NCI-H1930 (cell line): ENCODE measurements at places on chromosomes 5 and 9.

DNA sequence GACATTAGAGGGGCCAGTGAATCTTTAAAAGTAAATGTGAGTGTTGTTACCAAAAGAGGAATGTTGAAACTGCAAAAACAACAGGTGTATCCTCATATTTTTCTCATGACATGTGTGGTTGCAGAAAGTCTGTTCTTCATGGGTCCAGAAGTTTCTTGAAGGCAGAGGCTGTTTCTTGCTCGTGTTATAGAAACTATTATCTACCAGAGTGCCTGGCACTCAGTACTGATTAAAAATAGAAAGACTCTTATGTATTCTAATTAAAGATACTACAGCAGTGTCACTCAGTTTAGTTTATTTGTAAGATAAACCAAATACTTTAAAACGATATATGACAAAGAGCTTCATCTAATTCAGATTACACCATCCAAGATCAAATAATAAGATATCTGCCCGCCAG lies 1864.2 kb upstream of the WWC1 start:
- no peak for DNase-seq

GRCh38 chr5:27788184-27788583 lies 749.8 kb upstream of the CDH9 start:
- no peak for DNase-seq

DNA sequence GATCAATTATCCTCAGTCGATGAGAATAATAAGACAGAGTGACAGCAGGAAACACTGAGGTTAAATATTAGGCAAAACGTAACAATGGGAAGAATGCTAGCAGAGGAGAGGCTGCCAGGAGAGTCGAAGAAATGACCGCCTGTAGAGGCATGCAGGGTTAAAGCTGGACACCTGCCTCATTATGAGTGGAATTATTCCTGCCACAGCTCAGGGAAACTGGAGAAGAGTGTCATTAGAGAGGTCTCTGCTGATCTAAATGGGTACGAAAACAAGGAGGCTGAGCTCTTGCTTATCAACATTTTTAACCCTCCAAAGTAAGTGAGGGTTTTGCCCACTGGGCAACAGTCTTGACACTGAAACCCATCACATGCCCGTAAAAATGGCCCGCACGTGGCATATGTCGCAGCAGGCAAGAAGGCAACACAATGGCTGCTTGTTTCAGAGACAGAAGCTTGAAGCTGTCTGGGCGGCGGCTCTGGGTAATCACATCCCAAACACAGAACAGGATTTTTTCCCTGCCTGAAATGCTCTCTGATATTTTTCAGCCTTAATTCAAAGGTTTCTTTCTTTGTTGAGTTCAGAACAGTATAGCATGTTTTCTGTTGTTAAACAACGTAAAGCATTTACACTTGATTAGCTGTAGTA lies 118.7 kb downstream of the MED27 start:
- no peak for DNase-seq

DNA sequence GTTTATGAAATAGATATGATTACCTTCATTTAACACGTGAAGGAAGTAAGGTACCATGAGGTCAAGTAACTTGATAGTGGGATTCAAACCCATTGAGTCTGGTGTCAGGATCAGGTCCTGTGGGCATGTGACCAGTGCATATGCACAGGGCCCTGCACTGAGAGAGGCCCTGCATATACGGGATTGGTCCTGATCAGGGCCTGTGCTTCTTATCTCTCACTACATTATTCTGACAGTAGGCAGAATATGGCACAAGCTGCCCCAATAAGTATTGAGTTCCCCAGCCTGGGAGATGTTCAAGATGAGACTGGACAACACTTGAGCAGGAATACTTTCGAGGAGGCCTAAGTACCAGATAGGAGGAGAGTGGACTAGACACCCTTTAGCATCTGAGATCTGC lies 44.0 kb downstream of the GALNT10 start:
- DNase-seq: no peak

- no peak for DNase-seq
Measured at GRCh38 chr5:179606910-179607159, 16.6 kb downstream of the HNRNPH1 start.
